ENCODE measurements at places on chromosomes 1 and 21.
A peak's percentile ranks its signal among the peaks of the same experiment; 100 is the strongest.

DNA sequence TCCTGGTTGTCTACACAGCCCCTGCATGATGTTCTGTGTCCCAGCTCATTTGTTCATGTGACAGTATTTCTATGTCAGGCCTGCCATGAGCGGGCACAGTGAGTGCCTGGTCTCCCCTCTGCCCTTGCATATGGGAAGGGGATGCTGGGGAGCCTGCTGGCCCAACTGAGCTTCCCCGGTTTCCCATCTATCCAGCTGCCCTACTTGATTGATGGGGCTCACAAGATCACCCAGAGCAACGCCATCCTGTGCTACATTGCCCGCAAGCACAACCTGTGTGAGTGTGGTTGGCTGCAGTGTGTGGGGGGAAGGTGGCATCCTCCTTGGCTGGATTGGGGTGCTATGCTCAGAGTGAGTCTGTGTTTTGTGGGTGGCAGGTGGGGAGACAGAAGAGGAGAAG is 1.5 kb downstream of the GSTM4 start:
- no peak for DNase-seq

DNA sequence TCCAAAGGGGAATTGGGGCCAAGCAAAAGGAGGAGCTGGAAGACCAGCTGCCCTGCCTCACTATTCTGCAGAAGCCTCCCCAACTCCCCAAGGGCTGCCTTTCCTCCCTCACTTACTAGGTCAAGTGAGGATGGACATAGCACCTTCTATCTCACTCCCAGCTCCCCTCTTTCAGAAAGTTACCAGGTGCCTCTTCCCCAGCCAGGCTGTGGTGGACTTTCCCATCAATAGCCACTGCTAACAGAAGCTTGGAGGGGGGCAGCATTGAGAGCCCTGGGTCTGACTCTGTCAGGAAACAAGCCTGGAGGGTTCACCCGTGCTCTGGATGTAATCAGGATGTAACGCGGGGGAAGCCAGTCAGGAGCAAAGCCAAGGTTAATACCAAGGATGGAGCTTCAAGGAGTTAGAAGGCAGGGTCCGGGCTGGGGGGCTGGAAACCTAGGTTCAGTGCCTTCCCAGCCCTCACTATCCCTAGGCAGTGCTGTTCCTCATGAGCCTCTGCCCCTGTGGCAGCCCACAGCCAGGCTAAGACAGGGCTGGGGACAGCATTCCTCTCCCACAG is 127.8 kb upstream of the NGF start:
- DNase-seq, result no peak

DNA sequence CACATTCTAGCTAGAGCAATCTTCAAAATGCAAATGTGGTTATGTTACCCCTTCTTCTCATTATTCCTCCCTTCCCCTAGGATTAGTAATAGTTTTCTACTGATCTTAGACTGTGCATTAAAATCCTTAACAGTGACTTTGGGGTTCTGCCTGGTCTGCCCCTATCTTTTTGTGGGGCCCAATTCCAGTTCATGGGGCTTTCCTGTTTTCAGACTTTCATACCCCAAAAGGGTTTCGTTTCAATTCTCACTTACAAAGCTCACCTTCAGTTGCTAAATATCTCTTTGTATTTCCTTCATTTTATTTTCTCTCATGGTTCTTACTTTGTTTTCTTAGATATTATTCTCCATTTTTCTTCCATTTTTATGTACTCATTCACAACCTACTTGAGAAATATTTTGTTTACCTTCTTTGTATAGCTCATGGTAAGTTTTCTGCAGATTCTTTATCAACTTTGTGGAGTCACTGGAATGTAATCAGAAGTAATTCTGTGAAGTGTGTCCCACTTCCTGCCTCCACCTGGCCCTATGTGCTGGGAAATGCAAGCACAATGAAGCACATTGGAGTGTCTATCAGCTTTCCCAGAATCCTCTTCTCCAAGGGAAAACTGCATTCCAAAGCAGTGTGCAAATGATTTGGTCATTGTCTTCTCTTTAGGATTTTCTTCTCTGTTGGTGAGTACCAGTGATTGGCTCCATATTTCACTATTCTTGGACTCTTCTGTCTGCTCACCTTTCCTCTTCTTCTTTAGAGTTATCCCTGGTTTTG is 350.2 kb downstream of the ZNF326 start:
- peak; percentile 59 for DNase-seq

- no peak for DNase-seq
Observed at GRCh38 chr1:36520771-36521420, 38.2 kb upstream of the CSF3R start.

- DNase-seq, result no peak
Observed at GRCh38 chr1:178490136-178490535, 6.6 kb downstream of the CLEC20A start.

DNA sequence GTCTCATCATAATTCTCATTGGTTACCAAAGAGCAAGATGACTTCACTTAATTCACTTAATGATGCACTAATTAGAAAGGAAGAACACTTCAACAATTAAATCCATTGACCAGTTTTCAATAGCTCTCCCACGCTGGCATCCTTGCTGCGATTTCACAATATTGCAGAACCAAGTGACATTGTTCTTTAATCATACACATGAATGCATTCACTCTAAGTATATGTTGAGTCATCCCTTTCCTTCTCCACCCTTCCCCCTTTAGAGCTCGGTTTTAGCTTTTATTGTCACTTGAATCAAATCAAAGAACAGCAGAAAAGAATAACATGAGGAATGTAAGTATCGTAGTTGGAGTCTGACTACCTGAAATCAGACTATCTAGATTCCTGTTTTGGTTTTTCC is 233.6 kb upstream of the FMN2 start:
- DNase-seq, result peak; percentile 37

GRCh38 chr1:233394860-233395717 is 67.6 kb downstream of the MAP3K21 start:
- peak; percentile 68 for DNase-seq

- DNase-seq, result no peak
Observed at GRCh38 chr1:181097242-181097641, 8.7 kb downstream of the IER5 start.

- DNase-seq, result no peak
Observed at GRCh38 chr1:240719953-240720700, 108.2 kb upstream of the GREM2 start.

- no peak for DNase-seq
Observed at GRCh38 chr21:34550182-34550799, 38.3 kb upstream of the KCNE1 start.

All from kidney tubule cell (primary cell).